Dorsolateral prefrontal cortex (tissue), 122 donors: ENCODE measurements at places on chromosomes 2 and 18. TPM values are rescaled to one million over a fixed set of nuclear protein-coding genes. Genes with fewer than 3 reads are reported as not detected.

Gene TMEM247
- not detected for total RNA-seq

Gene RFTN2
- total RNA-seq: 48.3 TPM

Gene DSG1
- 0.15 TPM for total RNA-seq

DNA sequence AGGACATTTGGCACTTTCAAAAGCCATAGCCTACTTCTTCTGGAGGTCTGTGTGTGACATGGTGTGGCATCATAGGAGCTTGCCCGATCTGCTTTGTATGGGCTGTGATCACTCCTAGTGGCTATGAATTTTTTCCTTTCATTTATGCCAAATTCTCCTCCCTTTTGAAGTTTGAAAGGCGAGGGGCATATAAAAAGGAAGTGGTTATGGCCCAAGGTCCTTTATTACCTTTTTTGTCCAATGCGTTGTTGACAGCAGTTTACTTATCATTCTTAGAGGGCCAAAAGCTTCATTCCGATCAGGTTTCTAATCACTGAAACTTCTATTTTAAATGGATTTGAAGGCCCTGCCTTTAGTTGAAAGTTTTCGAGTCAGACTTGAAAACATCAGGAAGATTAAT is 224.3 kb upstream of the FOSL2 start:
- no peak for DNase-seq

DNA sequence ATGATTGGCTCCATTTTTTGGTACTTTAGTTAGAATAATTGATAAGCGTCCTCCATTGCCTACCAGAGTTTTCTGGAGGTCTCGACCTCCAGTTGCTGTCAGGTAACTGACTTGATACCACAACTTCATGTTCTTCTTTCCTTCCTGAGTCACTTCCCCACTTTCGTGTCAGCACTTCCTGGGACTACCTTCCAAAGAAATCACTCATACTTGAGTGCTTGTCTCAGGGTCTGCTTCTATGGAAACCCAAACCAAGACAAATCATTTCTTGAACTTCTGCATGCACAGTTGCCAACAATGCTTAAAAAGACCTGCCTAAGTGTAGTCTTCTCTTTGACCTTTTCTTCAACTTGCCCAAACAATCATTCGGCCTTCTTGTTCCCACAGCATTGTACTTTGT is 210.3 kb upstream of the ETAA1 start:
- DNase-seq: no peak

GRCh38 chr2:20551260-20551944 is 99.5 kb downstream of the HS1BP3 start:
- peak; percentile 49 for DNase-seq

GRCh38 chr2:226963528-226963927 is 127.7 kb downstream of the RHBDD1 start:
- DNase-seq: no peak
